ENCODE measurements at places on chromosomes 3 and 15.
A peak's percentile ranks its signal among the peaks of the same experiment; 100 is the strongest.

DNA sequence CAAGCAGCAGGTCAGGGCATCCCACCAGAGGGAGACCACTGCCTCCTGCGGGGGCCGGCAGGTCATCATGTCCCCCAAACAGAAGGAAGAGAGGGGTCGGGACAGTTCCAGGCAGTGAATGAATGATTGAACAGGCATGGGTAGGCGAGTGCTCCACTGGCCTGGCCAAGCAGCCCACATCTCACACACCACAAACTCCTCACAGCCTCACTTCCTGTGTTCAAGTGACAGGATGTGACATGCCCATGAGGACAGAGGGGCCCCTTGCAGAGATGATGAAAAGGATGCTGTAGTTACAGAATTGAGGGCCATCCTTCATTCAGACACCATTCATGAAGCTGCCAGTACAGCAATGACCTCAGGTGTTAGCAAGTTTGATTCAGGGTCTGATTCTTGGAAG lies 3.7 kb downstream of the IQSEC1 start:
- DNase-seq: no peak

- DNase-seq: no peak
These were observed 383.0 kb downstream of the NTRK3 start for GRCh38 chr15:87873516-87873915.

DNA sequence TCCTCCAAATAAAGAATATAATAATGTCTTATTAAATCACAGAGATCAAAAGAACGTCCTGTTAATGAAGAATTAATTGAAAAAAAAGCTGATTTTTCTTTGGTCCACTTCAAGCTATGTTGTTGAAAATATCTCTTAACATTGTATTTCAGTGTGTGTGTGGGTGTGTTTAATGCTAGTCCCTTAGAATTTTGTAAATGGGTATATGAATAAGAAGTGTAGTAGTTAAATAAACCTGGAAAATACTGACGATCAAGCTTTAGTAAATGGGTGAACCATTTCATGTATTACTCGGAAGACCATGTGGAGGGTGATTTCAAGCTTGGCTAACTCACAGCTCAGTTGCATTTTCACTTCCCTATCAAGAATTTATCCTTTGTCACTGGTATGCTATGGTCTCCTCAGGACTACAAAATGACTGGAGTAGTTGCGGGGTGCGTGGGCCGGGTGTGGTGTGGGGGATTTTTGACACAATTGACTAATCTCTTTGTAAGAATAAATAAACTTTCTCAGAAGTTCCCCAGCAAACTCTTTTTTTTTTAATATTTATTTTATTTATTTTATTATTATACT lies 586.4 kb downstream of the GRM7 start:
- no peak for DNase-seq

DNA sequence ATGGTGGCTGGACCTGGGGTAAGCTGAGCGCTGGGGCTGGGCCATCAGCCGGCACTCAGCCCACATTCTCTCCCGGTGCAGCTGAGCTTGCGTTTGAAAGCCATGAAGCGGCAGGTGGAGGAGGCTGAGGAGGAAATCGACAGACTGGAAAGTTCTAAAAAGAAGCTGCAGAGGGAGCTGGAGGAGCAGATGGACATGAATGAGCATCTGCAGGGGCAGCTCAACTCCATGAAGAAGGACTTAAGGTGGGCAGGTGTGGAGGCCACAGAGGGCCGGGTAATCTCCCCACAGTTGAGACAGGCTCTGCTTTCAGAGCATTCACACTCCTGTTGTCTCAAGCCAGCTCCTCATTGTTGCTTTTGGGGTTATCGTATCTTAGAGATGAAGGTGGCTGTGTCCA lies 45.7 kb upstream of the MYZAP start:
- no peak for DNase-seq

- DNase-seq: no peak
These were observed 55.1 kb upstream of the POLR2M start for GRCh38 chr15:57651445-57651844.

- no peak for DNase-seq
These were observed 1.4 kb downstream of the GJD2 start for GRCh38 chr15:34753236-34753894.

GRCh38 chr15:60917461-60918145 lies 311.5 kb downstream of the RORA start:
- no peak for DNase-seq

GRCh38 chr3:99269606-99270351 lies 368.3 kb upstream of the DCBLD2 start:
- DNase-seq: no peak

DNA sequence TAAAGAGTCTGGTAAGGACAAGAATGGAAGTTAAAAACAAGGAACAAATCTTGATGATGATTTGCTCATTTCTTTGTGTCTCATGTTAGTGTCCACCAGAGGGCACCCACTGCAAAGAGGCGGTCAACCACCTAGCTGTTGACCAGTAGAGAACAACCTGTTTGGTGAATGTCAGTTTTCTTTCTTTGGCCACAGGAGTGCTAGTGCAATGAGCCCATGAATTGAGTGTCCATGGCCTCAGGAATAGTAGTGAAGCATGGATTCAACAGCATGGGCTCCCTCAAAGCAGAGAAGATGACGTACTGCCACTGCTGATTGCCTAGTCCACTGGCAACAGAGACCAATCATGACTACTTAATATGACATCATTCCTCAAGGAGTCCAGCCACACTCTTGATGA lies 10.7 kb upstream of the CNTN6 start:
- DNase-seq: no peak

DNA sequence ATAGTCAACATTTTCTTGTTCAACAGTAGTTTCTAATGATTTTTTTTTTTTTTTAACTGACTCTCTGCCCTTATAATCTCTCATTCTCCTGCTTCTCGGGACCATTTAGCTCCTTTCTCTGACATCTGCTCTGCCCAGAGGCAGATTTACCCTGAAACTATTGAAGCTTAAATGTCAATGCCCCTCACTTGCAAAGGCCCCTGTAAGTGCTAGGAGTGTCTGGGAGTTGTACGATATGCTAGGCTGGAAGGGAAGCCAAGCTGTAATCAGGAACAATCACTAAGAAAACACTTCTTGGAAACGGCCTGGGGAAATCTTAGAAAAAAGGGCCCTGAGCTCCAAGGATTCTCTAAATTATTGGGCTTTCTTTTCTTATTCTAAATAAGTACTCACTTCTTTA lies 5.8 kb upstream of the PLOD2 start:
- DNase-seq: no peak

DNA sequence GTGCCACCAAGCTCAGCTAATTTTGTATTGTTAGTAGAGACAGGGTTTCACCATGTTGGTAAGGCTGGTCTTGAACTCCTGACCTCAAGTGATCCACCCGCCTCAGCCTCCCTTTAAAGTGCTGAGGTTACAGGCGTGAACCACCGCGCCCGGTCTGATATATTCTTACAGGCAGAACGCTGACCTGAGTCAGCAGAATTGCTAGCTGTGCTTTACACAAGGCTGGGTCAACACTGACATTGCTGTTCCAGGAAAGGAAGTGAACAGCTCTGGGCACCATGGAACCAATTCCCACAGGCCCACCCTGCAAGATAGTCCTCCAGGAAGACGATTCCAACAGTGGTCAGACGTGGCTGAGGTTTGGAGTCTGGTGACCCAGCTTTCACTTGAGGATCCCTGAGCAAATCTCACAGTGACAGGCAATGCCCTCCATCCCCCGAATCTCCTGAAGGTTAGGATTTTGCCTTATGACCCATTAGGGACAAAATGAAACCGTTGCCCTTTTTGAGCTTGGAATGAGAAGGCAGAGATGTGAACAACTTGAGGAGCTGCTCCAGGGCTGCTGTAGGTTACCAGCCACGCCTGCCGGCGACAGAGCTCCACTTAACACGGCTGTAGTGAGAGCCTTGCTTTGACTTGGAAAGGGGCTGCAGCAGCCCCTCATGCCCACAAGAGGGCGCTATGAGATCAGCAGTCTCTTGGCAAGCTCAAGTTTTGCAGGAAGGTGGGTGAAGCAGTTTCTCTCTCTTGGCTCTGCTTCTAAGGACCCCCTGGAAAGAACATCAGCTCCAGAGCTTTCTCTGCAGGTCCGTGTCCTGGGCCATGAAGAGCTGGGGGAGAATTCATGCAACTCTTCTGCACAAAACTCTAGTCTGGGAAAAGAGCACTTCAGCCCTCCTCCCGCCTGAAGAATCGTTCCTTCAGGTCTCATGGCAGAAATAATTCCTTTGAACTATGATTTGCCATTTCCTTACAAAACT lies 74.1 kb downstream of the SENP2 start:
- DNase-seq: peak; percentile 84

DNA sequence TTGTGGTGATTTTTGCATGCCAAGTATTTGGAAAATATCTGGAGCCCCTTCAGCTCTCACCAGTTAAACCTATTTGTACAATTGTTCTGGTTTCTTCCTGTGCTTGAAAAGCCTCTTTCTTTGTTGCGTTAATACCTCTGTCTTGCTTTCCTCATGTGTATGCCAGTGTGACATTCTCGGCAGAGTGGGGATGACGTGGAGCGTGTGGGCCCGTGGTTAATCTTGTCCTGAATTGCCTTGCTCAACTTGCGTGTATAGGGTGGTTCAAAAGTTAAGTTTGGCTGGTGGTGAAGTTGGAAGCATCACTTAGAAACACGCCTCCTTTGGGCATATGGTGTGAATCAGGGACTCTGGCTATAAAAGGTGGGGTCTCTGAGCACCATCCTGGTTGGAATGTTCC lies 67.1 kb downstream of the IGF1R start:
- DNase-seq: no peak

GRCh38 chr3:32118215-32118614 lies 11.8 kb downstream of the GPD1L start:
- DNase-seq: no peak

DNA sequence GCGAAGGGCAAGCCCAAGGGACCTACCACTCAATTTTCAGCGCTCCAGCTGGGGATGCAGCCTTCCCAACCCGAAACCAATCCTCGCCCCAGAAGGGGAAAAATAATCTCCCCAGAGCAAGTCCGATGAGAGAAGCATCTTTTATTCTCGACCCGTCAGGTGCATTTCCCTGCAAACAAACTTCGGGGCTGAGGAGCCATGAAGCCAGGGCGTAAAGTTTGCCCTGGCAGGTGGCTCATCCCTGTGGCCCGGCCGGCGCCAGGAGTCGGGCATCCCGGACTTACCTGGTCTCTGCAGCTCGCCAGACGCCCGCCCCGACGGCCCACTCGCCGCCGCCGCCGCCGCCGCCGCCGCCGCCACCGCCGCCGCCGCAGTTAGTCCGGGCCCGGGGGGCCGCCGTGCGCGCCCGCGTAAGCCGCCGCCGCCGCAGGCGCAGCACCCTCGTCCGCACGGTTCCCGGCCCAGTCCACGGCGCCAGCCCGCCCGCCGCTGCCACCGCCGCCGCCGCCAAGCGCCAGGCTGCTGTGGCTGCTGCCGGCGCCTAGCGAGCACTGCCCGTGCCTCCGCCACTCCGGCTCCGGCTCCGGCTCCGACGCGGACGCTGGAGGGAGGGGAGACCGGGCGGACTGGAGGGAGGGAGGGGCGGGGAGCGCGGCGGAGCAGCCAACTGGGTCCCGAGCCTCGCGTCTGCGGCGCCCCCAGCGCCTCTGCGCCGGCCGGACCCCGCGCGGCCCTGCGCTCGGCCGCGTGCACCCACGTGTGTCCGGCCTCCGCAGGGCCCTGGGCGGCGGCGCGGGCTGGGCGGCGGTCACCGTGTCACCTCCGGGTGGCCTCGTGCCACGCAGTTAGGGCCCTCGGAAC lies at the start of gene CNTN3:
CNTN3 (minus strand) TSS at position 553 of the 861 bp plus-strand sequence. CDS start 93,547 bp downstream, outside the sequence.
- no peak for DNase-seq

- no peak for DNase-seq
These were observed 140.3 kb downstream of the TBC1D5 start for GRCh38 chr3:17602126-17602525.

DNA sequence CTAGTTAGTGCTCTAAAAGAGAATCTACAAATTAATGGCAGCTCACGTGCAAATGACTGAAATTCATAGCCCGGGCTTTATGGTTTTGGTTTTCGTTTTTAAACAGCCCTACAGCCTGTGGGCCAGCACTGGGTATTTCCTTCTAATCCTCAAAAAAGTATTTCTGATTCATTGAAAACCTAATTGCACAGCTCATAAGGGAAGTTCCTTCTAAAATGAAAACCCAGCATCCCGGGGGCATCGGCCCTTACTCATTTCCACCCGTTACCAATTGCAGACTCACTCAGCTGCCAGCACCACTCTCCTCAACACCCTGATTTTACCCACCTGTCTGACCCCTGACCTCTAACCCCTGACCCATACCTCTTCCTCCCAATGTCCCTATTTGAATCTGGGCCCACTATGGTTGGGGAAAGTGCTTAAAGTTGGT lies 59.5 kb upstream of the ZNF148 start:
- DNase-seq: no peak

GRCh38 chr3:126983653-126984390 lies 907 bp downstream of the PLXNA1 start:
- no peak for DNase-seq

DNA sequence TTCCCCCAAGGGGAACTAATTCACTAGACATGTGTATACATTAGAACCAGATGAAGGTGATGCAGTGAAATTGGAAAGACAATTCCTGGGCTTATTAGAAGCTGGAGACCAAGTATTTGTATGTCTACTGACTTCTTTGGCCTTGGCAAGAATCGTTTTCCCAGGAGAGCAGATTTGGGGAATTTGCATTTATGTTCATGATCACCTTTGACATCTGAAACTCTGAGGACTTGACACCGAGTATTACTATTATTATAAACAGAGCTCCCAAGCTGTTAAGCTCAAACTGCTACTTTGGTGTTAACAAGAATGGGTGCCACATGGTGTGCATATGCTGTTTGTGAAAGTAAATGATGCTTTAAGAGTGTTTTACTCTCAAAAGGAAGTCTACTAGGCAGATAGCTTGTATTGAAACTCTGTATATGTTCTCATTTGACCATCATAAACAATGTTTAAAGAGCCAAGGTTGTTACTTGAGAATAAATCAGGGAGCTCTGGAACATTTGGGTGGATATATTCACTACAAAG lies 519.8 kb upstream of the GOLIM4 start:
- no peak for DNase-seq

GRCh38 chr3:134885877-134886621 lies 91.0 kb downstream of the EPHB1 start:
- no peak for DNase-seq

GRCh38 chr3:103923907-103924306 lies 1442.8 kb upstream of the ALCAM start:
- DNase-seq: no peak

- no peak for DNase-seq
These were observed 38.8 kb downstream of the DNAJC13 start for GRCh38 chr3:132456136-132456535.

DNA sequence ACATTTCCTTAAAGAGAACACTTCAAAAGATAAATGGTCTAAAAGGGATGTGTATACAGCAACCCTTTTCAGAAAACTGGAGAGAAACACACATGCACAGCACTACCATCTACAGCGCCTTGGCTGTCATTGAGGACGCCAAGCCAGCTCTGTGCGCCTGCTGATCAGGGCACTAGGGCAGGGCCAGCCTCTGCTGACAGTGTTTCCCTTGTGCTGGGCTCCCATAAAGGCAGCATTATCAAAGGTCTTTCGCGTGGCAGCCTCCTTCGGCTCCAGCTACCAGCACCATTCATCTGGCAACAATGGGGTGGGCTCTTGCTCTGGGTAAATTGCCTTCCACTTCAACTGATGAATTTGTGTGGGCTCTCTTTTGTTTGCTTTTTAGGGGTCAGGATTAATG lies 53.4 kb downstream of the LDHAL6B start:
- no peak for DNase-seq

Measured in NCI-H446 (cell line).